Common myeloid progenitor, CD34-positive (primary cell): ENCODE measurements at places on chromosomes 12 and 14.

DNA sequence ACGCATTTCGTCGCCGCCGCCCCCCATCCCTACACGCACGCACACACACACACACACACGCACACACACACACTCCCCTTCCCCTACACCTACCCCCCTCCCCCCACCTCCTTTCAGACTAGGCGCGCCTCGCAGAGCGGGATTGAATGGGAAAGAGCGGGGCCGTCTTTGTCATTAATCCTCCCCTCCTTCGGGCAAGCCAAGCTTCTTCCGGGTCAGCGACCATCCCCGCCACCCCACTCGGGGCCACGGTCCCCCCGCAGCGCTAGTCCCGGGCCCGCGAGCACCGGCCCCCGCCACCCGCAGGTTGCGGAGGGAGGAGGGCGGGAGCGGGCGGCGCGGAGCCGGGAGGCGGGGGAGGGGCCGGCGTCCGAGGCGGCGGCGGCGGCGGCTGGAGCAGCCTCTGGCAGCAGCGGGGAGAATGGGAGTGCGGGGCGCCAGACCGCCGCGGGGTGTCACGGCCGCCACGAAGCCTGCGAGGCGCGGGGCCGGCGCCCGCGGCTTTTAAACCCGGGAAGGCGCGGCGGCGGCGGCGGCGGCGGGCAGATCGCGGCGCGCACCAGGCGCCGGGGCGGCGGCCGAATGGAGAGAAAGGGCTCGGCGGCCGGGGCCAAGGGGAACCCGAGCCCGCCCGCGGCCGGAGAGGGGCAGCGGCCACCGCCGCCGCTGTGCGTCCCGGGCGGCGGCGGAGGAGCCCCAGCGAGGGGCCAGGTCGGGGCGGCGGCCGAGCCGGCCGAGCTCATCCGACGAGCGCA is at the start of gene TTC9:
TSS of gene TTC9 (plus strand) at position 369 of the 755 bp plus-strand sequence. CDS start at position 583, 214 bp downstream.
- DNase-seq: no peak

DNA sequence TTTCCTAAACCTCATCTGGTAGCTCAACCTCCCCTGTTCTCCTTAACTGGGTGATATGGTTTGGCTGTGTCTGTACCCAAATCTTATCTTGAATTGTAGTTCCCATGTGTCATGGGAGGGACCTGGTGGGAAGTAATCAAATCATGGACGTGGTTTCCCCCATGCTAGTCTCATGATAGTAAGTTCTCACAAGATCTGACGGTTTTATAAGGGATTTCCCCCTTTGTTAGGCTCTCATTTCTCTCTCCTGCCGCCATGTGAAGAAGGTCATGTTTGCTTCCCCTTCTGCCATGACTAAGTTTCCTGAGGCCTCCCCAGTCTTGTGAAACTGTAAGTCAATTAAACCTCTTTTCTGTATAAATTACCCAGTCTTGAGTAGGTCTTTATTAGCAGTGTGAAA is 19.5 kb downstream of the COX16 start:
- peak; percentile 13 for DNase-seq

GRCh38 chr12:12616512-12617310 is 5.0 kb downstream of the CREBL2 start:
- DNase-seq: no peak

GRCh38 chr12:48936379-48936979 is 11.2 kb upstream of the FKBP11 start:
- DNase-seq: peak; percentile 69

- DNase-seq: no peak
Measured at GRCh38 chr14:21083565-21084325, 13.6 kb downstream of the ARHGEF40 start.

GRCh38 chr12:9347328-9348127 is 139.3 kb upstream of the PZP start:
- DNase-seq: no peak

DNA sequence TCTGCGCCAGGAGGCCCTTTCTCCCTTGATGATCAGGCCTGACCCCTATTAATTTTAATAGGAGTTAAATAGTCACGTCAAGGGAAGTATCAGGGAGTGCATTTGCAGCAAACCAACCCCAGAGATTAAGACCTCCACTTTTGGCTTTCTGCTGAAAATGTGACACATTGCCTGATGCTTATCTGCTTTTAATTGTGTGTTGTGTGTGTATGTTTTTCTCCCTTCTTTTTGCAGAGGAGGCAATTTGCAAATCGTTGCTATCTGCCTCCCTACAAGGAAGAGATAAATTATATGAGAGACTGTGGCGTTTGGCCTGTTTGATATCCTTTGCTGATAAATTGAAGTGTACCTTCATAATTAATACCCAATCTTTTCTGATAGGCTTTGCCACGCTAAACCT is 822.9 kb downstream of the VRK1 start:
- DNase-seq: no peak

GRCh38 chr14:29102996-29103395 is 336.4 kb downstream of the FOXG1 start:
- no peak for DNase-seq

DNA sequence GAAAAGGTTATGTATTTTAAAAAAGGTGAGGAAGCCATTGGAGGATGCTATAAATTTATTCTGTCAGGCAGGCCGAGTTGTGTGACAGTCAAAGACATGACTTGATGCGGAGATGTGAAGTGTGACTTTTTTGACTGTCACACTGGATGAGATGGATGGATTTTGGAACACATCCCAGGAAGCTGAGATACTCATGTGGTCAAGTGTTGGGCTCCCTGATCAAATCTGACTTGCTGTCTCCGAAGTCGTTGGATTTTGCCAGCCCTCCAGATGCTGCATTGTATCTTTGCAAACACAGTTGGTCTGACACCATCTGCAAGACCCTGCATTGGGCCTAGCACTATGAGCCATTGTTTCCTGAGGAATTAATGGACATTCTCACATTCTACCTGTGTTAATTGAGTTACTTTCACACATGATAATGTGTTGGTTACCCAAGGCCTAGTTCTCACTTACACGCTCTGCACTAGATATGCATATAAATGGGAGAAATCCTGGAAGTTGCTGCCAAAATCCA is 204.0 kb upstream of the PRKD1 start:
- DNase-seq: no peak

- DNase-seq: no peak
Measured at GRCh38 chr14:53519137-53519536, 366.0 kb upstream of the DDHD1 start.

- DNase-seq: peak; percentile 61
Measured at GRCh38 chr14:39107591-39107996, 4.6 kb upstream of the SEC23A start.

DNA sequence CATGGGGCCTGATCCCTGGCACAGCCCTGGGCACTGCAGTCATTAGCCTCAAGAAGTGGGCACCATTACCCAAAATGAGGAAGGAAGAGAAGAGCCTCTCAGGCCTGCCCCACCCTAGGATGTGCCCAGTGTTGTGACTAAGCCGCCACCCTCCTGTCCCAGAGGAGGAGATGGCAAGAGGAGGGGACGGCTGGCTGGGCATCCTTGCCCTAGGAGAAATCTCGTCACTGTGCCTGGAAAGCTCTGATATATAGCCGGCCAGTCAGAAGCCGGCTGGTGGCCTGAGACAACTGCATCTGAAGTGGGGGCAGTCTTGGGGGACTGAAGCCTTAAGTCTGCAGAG is 115.2 kb downstream of the LGMN start:
- DNase-seq: peak; percentile 58

DNA sequence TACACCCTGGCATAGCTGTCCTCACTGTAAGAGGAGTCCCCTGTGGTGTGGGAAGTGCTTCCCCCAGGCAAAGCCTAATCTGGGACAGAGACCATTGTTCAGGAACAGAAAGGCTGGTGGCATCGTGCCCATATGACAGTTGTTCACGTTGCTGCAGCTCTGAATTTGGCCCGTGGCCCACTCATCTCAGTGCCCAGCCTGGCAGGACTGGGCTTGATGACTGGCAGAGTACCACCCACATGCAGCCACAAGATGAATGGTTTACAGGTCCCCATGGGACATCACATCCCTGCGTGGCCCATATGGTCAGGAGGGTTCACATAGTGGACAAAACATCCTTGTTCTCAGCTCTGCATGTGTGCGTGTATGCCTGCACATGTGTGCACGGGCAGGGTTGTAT is 17.5 kb downstream of the IQSEC3 start:
- no peak for DNase-seq

- DNase-seq: no peak
Measured at GRCh38 chr12:99609455-99610181, 37.9 kb upstream of the GARIN6 start.

GRCh38 chr14:36271939-36272907 is 48.2 kb downstream of the MBIP start:
- peak; percentile 31 for DNase-seq

DNA sequence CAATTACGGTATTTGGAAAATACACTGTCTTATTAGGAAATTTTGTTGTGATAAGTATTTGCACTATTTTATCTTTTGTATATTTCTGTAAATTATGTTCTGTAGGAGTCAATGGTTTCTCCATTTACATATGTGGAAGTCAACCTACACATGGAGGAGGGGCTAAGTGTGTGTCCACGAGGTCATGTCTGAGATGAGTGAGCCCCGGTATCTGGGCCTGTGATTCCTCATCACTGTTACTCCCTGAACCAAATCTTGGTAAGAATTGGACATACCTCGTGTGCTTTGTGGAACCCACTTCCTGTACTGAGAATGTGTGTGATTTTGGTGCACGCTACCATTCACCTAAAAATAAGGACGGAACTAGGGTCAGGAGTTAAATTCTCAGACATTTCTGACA is 1105.5 kb downstream of the TMEM121 start:
- no peak for DNase-seq

DNA sequence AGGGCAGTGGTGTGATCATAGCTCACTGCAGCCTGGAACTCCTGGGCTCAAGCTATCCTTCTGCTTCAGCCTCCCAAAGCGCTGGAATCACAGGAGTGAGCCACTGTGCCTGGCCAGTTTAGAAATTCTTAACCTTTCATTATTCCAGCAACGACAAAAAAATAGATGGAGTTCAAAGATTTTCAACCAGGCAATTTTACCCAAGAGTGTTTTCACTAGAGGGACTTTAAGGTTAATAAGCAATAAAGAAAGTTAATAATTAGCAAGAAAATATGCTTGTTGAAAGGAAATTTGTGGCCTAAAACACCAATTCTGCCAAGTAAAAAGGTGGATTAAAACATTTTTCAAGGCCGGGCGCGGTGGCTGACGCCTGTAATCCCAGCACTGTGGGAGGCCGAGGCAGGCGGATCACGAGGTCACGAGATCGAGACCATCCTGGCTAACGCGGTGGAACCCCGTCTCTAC is 14.8 kb downstream of the CDKL1 start:
- DNase-seq: no peak

- no peak for DNase-seq
Measured at GRCh38 chr12:66467932-66468331, 165.6 kb downstream of the HELB start.

DNA sequence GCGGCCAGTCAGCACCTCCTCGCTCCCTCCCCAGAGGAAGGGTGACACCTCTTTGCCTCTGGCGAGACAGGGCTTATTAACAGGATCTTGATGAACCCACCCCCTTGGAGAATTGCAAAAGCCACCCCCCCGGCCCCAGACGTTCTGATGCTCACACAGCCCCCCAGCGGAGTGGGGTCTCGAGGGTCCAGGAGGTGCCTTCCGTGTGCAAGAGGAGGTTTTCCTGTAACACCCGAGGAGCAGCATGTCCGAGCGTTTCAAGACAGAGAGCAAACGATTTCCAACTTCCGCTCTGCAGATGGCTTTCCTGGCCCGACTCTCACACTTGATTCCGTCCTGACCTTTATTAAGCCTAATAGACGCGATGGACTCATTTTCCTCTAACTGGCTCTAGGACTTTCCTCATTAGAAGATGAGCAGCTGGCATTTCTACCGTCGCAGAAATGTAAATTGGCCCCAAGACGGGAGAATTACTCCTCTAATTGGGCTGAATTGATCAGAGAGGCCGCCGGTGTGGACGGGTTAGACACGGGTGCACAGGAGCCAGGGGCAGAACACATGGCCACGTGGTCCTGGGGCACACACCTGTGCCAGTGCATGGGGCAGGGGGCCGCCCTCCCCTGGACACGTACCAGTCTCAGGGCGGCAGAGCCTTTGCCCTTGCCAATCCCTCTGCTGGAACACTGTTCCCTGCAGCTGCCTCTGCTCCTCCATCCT is 84.4 kb downstream of the NOC4L start:
- DNase-seq: no peak

- peak; percentile 44 for DNase-seq
Measured at GRCh38 chr12:120720234-120720986, 5.2 kb upstream of the ACADS start.

GRCh38 chr14:75022655-75023054 is 19.9 kb downstream of the EIF2B2 start:
- peak; percentile 22 for DNase-seq

- peak; percentile 81 for DNase-seq
Measured at GRCh38 chr12:103884316-103884715, 43.3 kb upstream of the NT5DC3 start.

DNA sequence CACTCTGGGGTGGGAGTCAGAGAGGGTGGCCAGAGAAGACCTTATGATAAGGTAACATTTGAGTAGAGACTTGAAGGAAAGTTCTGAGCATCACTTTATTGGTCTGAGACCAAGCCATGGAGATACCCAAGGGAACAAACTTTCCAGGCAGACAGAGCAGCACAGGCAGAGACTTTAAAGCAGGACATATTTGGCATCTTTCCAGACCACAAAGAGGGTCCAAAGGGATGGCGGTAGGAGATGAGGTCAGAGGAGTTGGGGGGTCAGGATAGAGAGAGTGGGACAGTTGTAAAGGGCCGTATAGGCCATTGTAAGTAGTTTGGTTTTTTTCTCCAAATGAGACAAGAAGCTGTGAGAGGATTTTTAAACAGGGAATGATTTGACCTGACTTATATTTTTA is 344.4 kb downstream of the SEC23A start:
- no peak for DNase-seq

DNA sequence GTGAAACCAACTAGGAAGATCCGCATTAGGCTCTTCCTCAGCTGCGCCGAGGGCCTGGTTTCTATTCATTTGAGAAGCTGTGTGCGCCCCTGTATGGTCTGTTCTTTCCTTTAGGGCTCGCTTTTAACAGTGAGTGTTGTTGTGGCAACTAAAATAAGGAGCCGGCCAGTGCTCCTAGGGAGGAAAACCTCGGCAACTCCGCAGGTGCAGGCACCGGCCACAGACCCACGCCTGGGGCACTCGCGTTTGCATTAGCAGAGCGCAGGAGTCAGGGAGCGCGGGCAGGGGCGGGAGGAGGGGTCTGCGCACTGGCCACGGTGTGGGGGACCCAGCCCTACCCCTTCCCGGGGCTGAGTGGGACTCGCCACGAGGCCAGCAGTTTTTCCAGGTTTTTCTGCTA is 50.5 kb downstream of the STX2 start:
- DNase-seq: no peak

- DNase-seq: no peak
Measured at GRCh38 chr12:121423682-121424623, 24.0 kb downstream of the RNF34 start.

DNA sequence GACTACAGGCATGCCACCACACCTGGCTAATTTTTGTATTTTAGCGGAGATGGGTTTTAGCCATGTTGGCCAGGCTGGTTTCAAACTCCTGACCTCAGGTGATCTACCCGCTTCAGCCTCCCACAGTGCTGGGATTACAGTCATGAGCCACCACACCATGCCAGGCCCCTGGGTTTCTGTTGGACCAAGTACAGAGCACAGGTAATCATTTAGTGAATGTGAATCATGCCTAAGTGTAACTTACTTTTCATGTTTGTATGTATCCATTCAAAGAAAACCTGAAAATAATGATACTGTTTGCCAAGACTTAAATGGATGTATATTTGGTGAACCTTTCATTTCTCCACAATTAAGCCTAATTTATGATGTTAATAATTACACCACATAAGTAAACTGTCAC is 65.9 kb downstream of the FGD6 start:
- no peak for DNase-seq
